Mesothelial cell of epicardium (in vitro differentiated cells): ENCODE measurements at places on chromosomes 1 and 21. TPM values are rescaled to one million over a fixed set of nuclear protein-coding genes. Genes with fewer than 3 reads are reported as not detected.

Gene HAO2
- 0.16 to 0.27 TPM in 2 of 3 replicates, not detected in the other for total RNA-seq

Gene SEC16B
- 3.1 to 3.7 TPM (median 3.2 TPM) in 3 replicates for total RNA-seq

Gene PRDM16
- 1.2 to 2.1 TPM (median 1.4 TPM) in 3 replicates for total RNA-seq

DNA sequence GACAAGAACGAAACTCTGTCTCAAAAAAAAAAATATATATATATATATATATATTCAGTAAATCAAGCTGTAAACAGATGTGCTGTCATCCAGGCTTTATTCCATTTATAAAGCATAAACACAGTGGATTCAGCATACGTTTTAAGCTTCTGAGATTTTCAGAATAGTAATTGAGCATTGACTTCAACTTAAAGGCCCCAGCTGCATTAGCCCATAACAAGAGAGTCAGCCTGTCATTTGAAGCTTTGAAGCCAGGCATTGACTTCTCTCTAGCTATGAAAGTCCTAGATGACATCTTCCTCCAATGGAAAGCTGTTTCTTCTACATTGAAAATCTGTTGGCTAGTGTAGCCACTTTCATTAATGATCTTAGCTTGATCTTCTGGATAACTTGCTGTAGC, 6.6 kb downstream of the KPNA6 start:
- DNase-seq = no peak
- H3K4me3 ChIP-seq = no peak overlapping the region
- H3K27me3 ChIP-seq = no peaks in the 10 kb centered on the region
- H3K4me1 ChIP-seq = peaks cover 13% of the 10 kb centered on the region

- peak overlapping the region; percentile 67 for H3K4me3 ChIP-seq
- DNase-seq = no peak
- H3K4me1 ChIP-seq = peaks cover 29% of the 10 kb centered on the region
- H3K36me3 ChIP-seq = peaks cover 44% of the 10 kb centered on the region
- peak overlapping the region; percentile 78 for H3K27ac ChIP-seq
Measured at GRCh38 chr1:78651241-78651640, 1.6 kb downstream of the IFI44 start.

- H3K4me3 ChIP-seq = no peak overlapping the region
- peaks cover 13% of the 10 kb centered on the region for H3K27me3 ChIP-seq
- no peaks in the 10 kb centered on the region for H3K36me3 ChIP-seq
- no peak for DNase-seq
- peak overlapping the region; percentile 33 for H3K27ac ChIP-seq
Measured at GRCh38 chr1:158153746-158154444, 26.8 kb upstream of the CD1D start.

DNA sequence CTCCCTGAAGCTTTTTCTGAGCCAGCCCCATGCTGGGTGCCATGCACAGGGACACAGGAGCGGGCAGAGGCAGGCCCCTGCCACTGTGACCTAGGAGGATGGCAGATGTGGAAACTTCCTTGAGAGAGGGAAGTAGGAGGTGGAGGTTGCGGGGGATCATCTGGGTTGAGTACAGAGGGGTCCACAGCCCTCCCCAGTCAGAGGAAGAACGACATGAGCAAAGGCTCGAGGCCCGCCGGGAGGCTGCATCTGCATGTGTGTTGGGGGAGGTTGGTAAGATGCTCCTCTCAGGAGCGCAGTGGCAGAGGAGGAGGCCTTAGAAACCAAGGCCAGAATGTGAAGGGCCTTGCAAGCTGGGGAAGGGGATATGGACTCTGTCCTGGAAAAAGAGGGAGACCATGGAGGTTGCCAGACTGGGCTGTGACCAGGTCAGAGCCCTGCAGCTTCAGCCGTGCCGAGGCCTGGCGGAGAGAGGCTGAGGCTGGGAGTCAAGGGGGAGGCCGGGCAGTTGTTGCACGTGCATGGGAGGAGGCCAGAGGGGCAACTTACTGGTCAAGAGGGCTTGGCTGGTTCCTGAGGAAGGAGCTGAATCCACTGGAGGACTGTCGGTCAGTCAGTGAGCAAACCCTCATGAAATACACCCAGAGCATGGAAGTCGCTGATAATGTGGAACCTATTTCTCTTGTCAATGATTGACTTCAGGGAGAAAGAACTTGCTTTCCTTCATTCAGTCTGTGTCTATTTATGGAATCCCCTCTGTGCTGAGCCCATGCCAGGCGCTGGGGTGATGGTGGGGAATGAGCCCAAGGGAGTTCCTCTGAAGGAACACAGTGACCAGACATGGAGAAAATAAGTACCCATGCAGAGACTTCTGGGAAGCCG, 31.7 kb downstream of the A3GALT2 start:
- peak overlapping the region; percentile 25 for H3K27ac ChIP-seq
- H3K4me1 ChIP-seq = peaks cover 2% of the 10 kb centered on the region
- DNase-seq = no peak
- H3K27me3 ChIP-seq = no peaks in the 10 kb centered on the region

DNA sequence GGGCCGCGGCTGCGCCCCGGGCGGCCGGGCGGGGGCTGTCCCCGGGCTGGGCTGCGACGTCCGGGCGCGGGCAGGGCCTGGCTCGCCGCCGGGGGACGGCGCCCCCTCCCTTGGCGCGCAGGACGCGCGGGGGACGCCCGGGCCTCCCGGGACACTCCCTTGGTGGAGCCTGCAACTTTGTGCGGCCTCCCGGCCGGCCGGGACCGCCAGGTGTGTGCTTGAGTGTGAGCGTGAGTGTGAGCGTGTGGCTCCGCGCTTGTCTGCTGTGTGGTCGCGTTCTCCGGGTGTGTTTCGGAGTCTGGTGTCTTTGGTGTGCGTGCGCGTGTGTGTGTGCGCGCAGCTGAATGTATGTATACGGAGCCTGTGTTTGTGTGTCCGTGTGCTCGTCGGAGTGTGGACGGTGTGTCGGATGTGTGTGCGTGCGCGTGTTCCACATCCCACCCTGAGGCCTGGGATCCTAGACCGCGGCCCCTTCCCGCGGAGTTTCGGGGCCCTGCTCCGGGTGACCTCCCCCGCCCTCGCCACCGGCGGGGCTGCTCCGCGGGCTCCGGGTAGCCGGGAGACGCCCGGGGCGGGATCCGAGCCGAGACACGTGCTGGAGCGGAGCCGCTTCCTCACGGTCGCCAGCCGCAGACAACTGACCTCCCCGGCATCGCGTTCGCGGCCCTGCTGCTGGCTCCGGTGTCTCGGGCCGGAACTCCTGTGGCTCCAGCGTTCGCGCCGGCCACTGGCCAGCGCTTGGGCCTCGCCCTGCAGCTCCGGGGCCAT, 1.7 kb downstream of the PTPRU start:
- H3K4me1 ChIP-seq = peaks cover 31% of the 10 kb centered on the region
- H3K27ac ChIP-seq = peak overlapping the region; percentile 97
- peaks cover 6% of the 10 kb centered on the region for H3K27me3 ChIP-seq
- peak overlapping the region; percentile 83 for H3K4me3 ChIP-seq

GRCh38 chr1:206678490-206678889, 6.2 kb upstream of the MAPKAPK2 start:
- peaks cover 47% of the 10 kb centered on the region for H3K27me3 ChIP-seq
- no peaks in the 10 kb centered on the region for H3K36me3 ChIP-seq
- H3K4me3 ChIP-seq = no peak overlapping the region
- DNase-seq = no peak

DNA sequence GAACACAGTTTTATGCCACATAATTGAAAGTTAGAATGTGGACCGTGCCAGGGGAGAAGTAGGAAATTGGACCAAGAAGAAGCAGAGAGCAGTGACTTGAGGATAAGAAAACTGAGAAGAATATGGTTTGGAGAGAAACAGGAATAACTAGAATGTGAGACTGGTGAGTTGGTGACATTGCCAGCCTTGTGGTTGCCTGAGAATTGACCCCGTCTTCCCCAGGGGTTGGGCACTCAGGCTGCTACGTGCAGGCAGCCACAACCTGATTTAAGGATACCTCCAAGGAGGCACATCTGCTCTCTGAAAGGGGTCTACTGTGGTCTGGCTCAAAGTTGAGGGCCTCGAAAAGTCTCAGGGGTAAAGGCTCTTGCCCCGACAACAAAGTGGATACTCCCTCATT, 112.1 kb upstream of the ARTN start:
- no peaks in the 10 kb centered on the region for H3K27me3 ChIP-seq
- no peak for DNase-seq
- H3K4me1 ChIP-seq = peaks cover 7% of the 10 kb centered on the region
- peaks cover 31% of the 10 kb centered on the region for H3K36me3 ChIP-seq
- no peak overlapping the region for H3K4me3 ChIP-seq
